ENCODE measurements at places on chromosomes 11 and 22.
A peak's percentile ranks its signal among the peaks of the same experiment; 100 is the strongest.

DNA sequence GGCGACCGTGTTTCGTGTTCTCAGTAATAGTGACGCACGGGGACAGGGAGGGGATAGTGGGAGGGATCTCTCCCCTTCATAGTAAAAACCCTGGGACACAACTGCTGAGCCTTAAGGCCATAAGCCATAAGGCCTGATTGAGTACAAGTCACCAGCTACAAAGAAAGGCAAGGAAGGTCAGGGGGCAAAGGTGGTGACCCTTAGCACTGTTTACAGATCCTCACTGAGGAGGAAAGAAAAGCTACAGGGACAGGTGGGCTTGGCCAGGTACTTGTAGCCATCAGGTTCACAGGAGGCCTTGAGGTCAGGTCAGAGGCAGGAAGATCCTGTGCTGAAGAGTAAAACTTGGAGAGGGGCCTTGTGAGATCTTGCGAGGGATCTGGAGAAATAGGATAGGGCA is 15.1 kb upstream of the AMPD3 start:
- no peak for DNase-seq

- no peak for DNase-seq
Observed at GRCh38 chr22:47059076-47059475, 296.6 kb downstream of the TBC1D22A start.

DNA sequence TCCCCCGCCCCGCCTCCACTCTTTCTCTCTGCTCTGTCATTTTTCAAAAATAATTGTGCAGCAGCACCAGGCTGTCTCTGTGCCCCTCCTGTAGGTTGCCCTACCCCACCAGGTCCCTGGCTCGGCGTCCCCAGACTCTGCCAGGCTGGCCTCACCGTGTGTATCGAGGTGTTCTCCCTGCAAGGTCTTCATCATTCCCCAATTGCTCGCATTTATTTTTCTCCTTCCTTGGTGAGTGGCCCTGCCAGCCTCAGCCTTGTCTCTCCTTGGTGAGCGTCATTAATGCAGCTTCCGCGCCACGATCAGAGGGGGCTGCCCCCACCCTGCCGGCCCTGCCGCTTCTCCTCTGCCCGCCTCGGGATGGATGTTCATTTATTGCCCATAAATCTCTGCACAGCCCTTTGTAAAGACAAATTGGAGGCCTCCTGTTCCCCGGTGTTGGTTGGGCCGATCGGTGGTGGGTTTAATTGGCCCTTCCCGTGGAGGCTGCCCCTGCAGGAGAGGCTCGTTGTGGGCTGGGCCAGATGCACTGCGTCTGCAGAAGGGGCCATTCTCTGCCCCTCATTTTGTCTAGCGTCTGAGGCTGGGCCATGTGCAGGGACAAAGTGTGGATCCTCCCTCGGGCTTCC is 33.2 kb downstream of the RTN4R start:
- DNase-seq = no peak

DNA sequence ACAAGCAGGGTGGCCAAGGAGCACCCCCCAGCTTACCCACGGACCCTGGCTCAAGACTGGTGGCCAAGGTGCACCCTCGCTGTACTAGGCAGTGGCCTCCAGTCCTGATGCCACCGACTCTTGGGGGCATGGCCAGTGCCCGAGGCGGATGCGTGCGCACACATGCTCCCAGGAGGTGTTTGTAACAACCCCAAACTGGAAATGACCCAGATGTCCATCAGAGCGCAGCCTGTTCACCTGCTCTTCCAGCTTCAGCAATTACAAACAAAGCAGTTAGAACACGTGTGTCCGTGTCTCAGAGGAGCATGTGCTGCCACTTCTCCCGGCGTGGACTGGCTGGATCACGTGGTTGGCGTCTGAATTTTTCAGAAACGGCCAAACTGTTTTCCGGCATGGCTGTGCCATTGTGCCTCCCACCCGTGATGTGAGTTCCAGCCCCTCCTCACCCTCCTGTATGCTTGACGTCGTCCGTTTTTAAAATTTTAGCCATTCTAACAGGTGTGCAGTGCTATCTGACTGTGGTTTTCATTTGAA is 7.1 kb upstream of the MUC6 start:
- no peak for DNase-seq

GRCh38 chr11:38060136-38060535 is 1462.1 kb upstream of the RAG2 start:
- no peak for DNase-seq

- DNase-seq = peak; percentile 73
Observed at GRCh38 chr11:76783896-76784813, 999 bp downstream of the TSKU start.

DNA sequence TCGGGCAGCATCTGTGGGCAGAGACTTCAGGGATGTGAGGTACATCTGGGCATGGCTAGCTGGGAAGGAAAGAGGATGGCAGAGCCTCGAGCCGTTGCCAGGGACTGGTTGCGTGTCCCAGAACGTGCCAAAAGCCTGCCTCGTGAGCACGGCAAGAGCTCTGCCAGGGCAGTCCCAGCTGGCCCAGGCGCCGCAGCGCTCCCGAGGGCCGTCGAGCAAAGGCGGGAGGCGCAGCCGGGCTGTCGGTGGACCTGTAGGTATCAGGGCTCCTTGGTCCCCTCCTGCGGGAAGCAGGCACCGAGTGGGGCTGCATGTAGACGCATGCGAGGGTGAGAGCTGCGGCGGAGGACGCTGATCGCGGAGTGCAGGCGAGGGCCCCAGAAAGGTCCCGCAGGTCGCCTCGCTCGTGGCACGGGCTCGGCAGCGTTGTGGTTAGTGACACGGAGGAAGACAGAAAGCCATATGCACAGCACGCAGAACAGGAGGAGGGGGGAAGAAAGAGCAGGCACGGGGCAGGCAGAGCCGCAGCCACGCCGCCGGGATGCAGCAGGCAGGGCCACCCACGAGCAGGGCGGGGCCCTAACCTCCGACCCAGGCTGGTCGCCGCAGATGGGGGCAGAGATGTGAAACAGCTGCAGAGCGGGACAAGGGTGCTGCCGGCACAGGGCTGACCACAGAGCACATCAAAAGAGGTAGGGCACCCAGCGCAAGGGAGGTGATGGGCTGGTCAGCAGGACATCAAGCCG is 18.0 kb downstream of the LSP1 start:
- DNase-seq = no peak

- no peak for DNase-seq
Observed at GRCh38 chr11:102669664-102670063, 35.9 kb downstream of the MMP27 start.

DNA sequence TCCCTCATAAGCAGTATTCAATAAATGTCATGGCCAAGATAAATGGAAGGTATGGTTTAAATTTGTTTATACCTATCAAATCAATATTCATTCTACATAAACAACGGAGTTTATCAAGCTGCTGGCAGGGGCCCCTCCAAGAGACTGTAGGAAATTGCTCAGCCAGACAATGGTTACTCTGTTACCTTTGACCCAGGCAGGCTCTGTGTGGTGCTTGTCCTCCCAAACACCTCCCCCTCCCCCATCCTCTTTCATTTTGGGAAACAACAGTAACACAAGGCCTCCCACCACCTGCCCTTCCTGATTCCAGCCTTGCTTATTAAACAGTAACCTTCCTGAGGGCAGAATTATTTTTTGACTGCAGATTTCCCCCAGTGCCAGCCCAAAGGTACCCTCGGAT is 10.5 kb upstream of the ZBTB16 start:
- DNase-seq = no peak

DNA sequence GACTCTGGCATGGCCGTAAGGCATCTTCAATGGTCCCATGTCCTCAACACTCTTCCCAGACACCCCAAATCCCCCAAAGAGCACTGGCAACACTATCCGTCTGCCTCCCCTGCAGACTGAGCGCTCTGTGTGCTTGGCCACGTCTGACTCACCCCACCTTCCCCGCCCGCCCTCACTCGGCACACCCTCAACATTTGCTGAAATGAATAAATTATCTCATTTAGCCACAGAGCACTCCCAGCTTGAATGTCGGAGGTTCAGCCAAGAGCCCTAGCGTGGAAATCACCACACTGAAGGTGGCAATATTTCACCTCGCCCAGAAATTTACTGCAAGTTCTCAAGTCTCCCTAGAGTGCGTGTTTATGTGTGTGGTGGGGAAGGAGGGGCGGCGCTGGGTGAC is 46.6 kb upstream of the TCF20 start:
- no peak for DNase-seq

GRCh38 chr11:95308512-95309035 is 77.6 kb upstream of the SESN3 start:
- DNase-seq = no peak

DNA sequence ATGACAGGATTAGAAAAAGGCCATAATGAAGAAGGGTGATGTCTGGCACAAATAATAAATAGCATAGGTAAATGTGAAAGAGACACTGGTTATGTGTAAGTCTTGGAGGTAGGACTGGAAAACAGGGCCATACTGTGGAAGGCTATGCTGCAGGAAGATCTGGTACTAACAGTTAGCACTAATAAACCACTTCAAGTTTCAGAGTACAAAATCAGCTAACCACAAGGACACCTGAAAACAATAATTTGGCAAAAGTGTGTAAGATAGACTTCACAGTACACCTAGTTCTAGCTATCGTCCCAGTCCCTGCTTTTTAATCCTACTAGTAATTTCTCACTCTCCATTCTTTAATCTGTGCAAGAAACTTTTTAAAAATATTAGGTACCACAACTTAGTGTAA is 44.3 kb downstream of the CWF19L2 start:
- DNase-seq = no peak

GRCh38 chr11:34339149-34340064 is 18.4 kb downstream of the ABTB2 start:
- no peak for DNase-seq

GRCh38 chr11:70488171-70488703 is 89.9 kb downstream of the CTTN start:
- DNase-seq = no peak

- DNase-seq = no peak
Observed at GRCh38 chr22:21051831-21052400, 6.2 kb downstream of the LRRC74B start.

GRCh38 chr22:20155330-20156041 is 4.6 kb upstream of the CCDC188 start:
- peak; percentile 91 for DNase-seq

GRCh38 chr11:134740590-134741261 is 328.7 kb upstream of the B3GAT1 start:
- no peak for DNase-seq

GRCh38 chr11:31940371-31941037 is 129.4 kb upstream of the PAX6 start:
- DNase-seq = peak; percentile 62

GRCh38 chr11:103671143-103671651 is 365.2 kb upstream of the DDI1 start:
- DNase-seq = no peak

DNA sequence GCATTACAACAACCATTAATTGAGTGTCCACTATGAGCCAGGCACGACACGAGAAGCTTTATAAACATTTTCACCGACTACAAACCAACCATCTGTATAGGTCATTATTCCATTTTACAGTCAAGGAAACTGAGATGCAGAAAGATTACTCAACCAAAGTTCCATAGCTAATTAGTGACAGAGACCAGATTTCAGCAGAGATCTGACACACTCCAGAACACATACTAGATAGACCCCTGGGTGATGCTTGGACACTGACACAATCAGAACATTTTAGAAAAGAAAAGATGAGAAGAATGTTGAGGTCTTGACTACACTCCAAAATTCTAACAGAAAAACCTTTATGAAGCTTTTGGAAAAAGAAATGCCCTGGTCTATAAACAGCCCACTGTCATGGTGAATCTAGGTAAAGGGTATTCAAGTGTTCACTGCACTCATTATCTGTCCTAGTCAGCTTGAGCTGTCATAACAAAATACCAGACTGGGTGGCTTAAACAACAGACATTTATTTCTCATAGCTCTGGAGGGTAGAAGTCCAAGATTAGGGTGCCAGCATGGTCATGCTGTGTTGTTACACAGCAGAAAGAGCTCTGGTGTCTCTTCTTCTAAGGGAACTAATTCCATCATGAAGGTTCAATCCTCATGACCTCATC is 89.0 kb downstream of the RELT start:
- no peak for DNase-seq

GRCh38 chr22:39459681-39460080 is 2.9 kb downstream of the MGAT3 start:
- no peak for DNase-seq

DNA sequence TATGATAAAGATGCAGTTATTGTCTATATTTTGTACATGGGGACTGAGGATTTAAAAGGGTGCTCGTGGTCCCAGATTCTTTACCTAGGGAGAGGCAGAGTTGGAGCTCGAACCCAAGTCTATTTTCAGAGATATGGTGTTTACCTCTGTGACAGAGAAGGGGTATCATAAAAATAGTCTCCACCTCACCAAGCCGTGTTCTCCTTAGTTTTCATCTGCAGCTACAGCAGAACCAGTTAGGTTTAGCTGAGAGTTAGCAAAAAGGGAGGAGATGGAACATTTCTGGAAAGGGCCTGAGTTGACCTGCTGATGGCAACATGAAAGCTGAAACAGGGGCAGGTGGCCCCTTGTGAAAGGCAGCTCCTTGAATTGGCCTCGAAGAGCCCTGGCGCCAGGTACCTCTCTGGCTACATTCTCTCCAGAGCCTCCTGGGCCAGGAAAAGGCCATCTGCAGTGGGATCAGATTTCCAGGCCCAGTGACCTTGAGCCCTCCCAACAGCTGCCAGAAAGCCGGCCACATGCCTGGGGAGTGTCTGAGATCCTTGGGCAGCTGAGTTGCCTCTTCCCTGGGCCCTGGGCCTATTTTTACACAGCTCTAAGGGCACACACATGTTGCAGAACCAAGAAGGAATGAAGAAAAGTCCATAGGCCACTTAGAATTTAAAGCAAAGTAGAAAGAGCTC is 136.6 kb downstream of the NAV2 start:
- no peak for DNase-seq

DNA sequence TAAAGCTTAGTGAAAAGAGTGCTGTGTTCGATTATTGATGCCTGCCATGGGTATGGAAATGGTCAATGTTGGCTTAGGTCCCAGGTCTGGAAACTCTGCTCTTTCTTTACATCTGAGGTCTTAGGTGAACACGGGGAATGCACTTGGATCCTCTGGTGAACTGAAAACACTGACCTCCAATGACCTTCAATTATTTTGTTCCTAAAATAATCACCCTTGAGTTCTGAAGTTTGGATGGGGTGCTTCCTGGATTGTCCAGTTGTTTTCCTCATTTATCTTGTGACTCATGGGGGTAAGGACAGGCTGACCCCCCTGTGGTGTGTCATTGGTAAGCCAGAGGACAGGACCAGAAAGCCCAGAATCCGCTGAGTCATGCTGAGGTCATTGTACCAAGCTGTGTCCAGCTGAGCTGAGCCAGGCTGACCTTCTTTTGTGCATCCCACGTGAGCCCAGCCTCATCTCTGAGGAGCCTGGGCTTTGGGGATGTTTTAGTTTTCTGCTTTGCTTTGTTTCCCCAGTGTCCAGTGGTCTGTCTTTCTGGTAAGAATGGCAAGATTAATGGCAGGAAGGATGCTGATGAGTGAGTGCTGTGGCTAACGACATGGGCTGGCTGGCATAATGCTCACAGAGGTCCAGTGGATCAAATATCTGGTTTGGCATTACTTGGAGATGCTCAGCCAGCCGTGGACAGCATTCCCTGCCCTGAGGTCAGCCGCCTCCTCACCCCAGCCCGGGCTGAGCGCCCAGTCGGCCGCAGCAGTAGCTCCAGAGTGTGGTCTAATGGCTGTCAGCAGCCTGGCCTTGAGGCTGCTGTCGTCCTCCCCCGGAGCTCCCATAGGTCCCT is 35.6 kb downstream of the AMPD3 start:
- DNase-seq = peak; percentile 83

GRCh38 chr22:39808081-39808480 is 85.5 kb downstream of the ENTHD1 start:
- DNase-seq = peak; percentile 39

- no peak for DNase-seq
Observed at GRCh38 chr22:46203601-46203980, 46.5 kb downstream of the CDPF1 start.

Data from lung microvascular endothelial cell (primary cell).